ENCODE measurements at places on chromosomes 5 and 9.

DNA sequence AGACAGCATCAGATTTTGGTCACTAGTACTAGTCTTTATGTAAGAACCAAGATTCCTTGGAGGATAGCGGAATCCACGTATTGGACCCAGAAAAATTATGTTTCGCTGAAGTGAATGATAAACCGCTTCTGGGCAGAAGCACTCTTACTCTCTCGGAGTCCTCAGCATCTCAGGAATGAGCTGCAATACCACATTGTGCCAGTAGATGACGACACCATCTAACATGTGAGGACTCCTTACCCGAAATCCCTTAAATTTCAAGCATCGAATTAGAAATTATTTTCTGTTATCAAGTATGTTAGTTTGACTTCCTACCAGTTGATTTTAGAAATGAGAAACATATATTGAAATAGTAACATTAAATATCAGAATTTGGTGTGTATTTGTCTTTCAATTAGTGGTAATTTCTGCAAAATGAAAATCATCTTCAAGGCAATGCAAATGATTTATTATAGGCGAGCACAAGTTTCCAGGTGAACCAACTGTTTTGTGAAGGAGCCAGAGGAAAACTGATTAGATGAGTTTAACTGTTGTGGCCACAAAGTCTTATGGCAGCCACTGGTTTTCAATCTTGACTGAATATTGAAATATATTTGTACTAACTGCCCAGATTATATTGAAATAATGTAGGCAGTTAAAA is 66.0 kb upstream of the CAMK4 start:
- peak; percentile 91 for DNase-seq

GRCh38 chr5:77463905-77464304 is 28.2 kb downstream of the WDR41 start:
- peak; percentile 72 for DNase-seq

GRCh38 chr9:31700252-31701045 is 684.0 kb upstream of the ACO1 start:
- no peak for DNase-seq

- DNase-seq, result no peak
Measured at GRCh38 chr5:83856881-83857280, 136.2 kb upstream of the HAPLN1 start.

- DNase-seq, result no peak
Measured at GRCh38 chr5:24444414-24444813, 200.4 kb downstream of the CDH10 start.

DNA sequence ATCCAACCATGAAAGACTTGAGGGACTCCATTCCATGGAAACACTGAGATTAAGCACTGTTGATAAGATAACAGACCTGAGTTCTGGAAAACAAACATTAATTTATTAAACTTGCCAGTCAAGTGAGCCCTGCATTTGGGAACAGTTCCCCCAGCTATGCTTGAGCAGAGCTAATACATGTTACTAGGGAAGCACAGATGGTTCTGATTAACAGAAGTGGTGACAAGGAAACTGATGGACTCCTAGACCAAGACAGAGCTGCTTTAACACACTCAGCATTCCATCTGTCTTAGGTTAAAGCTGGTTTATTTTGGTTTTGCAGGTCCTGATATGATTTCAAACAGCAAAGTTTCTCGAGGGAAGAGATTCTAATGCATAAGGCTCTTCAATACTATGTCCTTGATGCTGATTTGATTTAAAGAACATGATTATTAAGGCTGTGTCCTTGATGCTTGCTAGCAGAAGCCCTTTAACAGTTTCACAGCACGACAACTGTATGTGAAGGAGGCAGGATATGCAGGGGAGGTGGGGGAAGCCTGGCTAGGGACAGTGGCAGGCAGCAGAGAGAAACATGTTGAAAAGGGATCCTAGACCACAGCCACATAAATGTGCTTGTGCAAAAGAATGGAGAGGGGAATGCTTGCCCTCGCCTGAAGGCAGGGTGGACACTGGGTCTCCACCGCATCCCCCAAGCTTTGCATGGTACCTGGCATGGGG is 66.2 kb downstream of the ACTBL2 start:
- peak; percentile 69 for DNase-seq

- no peak for DNase-seq
Measured at GRCh38 chr9:85064811-85065371, 395.4 kb downstream of the NTRK2 start.

GRCh38 chr5:170528976-170529375 is 25.2 kb downstream of the KCNIP1 start:
- no peak for DNase-seq

DNA sequence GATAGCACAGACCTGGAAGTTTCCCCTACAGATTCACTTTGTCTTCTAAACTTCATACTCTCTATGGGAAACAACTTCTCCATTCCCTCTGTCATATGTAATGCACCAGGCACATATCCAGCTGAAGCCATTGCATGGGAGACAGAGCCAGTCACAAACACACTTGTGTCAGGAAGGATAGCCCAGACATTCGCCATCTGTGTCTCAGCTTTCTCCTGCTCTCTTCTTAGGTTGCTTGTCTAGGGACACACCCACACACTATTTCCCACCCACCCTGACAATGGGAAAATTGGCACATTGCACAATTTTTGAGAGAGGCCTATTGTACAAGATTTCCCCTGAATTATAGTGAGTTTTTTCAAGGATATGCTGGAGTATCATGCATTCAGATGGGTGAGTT is 158.4 kb upstream of the MPDZ start:
- no peak for DNase-seq

GRCh38 chr5:5293029-5293428 is 129.4 kb upstream of the ICE1 start:
- no peak for DNase-seq

DNA sequence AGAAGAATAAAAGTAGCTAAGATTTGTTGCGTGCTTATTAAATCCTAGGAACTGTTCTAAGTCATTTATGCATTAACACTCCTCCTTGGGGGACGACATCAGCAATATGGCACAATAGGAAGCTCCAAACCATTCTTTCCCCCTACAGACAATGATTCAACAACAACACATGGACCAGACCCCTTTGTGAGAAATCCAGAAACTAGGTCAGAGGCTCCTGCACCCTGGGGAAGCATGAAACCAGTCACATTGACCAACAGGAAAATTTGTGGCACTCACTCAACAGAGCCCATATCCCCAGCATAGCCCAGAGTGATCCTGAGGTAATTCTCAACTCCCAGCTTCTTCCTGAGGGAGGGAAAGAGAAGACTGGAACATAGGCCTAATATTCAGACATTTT is 294.4 kb downstream of the HINT1 start:
- DNase-seq, result peak; percentile 46

DNA sequence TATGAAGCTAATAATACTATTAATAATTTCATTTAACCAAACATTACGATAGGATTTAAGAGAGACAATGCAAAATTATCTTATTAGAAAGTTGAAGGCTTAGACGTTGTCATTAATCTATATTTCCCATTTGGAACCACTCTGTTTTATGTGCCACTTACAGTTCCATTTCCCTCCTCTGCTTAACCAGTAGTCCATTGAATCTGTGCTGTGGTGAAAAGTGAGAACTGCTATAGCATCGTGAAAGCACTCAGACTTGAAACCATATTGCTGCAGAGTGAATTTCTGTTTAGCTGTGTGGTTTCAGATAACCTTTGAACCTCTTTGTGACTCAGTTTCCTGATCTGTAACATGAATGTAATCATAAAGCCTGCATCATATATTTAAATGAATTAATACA is 2304.5 kb downstream of the MAT2B start:
- no peak for DNase-seq

DNA sequence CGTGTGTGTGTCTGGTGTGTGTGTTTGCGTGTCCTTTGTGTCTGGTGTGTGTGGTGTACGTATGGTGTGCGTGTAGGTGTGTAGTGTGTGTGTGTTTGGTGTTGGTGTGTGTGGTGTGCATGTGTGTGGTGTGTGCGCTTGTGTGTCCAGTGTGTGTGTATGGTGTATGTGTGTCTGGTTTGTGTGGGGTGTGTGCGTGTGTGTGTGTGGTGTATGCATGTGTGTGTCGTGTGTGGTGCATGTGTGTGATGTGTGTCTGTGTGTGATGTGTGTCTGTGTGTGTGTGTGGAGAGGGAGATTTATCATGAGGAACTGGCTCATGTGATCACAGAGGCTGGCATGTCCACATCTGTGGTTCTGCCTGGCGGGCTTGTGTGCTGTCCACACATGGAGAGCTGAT is 71.7 kb downstream of the CACNA1B start:
- DNase-seq, result no peak

DNA sequence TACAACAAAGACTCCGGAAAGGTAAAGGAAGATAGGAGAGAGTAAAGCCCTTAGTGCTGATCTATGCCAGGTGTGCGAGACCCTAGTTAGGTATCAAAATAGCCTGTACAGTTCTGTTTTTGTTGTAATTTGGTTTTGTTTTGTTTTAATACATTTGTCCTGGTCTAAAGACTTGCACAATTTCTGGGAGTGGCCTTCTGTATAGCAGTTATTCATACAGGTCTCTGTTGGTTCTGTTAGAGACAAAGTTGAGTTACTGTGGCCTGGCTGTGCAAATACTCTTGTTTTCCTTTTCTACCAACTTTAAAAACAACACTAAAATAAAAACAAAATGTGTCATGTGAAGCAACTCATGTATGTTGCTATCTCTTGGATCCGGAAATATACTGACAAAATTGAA is 163.6 kb downstream of the COMMD10 start:
- DNase-seq, result peak; percentile 3

GRCh38 chr5:172007175-172008110 is 1.0 kb upstream of the FBXW11 start:
- DNase-seq, result peak; percentile 64

DNA sequence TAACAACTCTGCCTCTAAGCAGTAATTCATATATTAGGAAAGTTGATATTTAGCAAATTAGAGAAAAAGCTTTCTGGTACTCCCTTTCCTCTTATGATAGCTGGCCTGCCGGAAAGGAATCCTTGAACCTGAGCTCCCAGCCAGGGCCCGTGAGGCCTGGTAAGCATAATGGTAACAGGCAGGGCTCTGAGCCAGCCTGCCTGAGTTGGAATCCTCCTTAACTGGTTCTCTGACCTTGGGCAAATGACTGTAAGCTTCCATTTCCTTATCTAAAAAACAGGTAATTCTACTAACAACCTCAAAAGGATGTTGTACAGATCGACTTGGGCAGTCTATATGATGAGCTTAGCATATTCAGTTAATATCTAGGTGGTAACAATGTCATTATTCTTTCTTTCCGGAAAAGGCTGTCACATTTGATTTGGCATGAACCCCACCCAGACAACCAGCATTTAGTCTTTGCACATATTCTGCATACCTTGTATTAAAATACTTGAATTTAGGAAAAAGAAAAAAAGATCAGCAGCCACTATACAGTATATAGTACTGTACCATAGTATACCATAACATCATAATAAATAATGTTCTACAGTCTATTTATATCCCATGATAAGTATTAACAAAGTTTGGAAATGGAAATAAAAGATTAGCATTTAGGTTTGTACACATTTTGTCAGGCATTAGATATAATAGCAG is 55.7 kb upstream of the MAP3K1 start:
- no peak for DNase-seq

- no peak for DNase-seq
Measured at GRCh38 chr5:97135868-97136267, 6.5 kb downstream of the LIX1 start.

- peak; percentile 67 for DNase-seq
Measured at GRCh38 chr9:87684627-87685219, 41.2 kb upstream of the CTSL start.

DNA sequence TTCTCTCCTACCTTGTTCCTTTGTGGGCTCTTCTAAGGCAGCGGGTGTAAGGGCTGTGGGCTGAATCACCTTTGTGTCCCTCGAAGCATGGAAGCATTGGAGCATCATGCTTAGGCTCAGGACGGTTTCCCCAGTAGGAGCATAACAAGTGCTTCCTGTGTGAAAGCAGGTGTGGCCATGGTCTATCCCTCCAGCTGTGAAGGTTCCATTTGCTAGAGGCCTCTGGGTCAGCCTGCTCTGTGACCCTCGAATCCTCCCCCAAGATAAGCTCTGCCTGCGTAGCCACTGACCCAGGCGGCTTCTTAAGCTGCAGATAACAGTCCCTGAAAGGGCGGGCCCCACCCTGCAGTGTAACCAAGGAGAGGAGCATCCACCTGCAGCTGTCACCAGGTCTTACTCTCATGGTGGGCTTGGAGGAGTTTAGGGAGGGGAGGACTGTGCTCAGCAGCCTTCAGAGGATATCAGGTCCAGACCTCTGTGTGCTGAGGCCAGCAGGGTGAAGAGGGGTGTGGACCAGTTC is 8.4 kb upstream of the NDST1 start:
- no peak for DNase-seq

- no peak for DNase-seq
Measured at GRCh38 chr5:51386916-51387883, 4.0 kb downstream of the ISL1 start.

- no peak for DNase-seq
Measured at GRCh38 chr9:91900797-91901177, 49.2 kb downstream of the ROR2 start.

GRCh38 chr9:137367506-137368430 is 55.2 kb downstream of the EXD3 start:
- no peak for DNase-seq

GRCh38 chr5:140251527-140251973 is 51.4 kb downstream of the PFDN1 start:
- peak; percentile 72 for DNase-seq

DNA sequence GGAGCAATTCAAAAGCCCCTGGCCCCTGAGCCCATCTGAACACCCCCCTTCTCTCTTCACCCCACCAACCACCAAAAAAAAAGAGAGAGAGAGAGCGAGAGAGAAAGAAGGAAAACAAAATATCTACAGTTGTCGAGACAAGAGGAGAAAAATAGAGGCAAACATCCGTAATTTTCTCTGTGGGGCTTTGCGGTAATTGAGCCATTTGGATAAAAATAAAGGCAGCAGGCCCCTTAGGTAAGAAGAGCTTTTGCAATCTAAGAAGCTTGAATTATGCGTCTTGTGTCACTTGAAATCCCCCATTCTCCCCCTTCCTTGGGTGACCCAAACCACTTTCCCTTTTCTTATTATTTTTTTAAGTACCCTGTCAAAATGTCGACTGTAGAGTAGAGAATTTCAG is 35.5 kb upstream of the FUBP3 start:
- DNase-seq, result no peak

DNA sequence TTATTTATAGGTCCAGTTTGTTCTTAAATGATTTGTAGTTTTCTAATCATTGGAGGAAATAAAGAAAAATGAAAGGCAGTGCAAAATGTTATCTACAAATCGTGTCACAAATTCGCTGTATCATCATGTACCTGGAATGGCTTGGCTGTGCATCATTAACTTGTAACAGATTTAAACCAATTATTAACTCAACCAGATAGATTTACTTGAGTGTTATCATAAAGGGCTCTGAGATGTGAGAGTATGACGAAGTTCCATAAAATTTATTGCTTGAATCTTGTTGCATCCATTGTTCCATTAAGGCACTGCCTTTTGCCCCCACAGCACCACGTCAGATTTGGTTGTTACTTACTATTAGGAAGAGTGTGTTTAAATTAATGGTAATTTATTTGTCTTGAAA is 23.5 kb downstream of the PCSK5 start:
- DNase-seq, result no peak

DNA sequence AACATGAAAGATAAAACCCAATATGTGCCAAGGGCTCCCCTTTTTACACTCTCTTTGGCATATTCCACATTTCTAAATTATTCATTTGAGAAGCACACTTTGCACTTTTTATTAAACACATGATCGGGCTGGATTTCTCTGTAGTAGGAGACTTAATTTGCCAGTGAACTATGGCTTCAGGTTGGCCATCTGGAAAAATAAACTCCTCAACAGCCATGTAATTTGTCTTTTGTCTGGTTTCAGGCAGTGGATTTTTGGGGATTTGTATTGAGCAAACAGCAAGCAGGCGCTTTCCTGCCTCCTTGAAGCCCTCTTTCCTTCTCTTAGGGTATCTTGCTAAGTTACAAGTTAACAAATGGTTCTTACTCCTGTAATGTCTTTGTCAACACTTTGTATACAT is 73.0 kb upstream of the DMRTA1 start:
- DNase-seq, result no peak

Measured in adipocyte (in vitro differentiated cells).